ENCODE measurements at places on chromosomes 7 and 10. TPM values are rescaled to one million over a fixed set of nuclear protein-coding genes. Genes with fewer than 3 reads are reported as not detected.

SUGCT gene
- 1.5 TPM for total RNA-seq

MAT1A gene
- total RNA-seq = not detected

ZNF655 gene
- total RNA-seq = 60.6 TPM

SLC39A12 gene
- not detected for total RNA-seq

EN2 gene
- total RNA-seq = not detected

HOXA7 gene
- total RNA-seq = 0.56 TPM

GIMAP8 gene
- not detected for total RNA-seq

C10orf67 gene
- 0.50 TPM for total RNA-seq

ACHE gene
- total RNA-seq = 0.87 TPM

GNAT3 gene
- not detected for total RNA-seq

DNA sequence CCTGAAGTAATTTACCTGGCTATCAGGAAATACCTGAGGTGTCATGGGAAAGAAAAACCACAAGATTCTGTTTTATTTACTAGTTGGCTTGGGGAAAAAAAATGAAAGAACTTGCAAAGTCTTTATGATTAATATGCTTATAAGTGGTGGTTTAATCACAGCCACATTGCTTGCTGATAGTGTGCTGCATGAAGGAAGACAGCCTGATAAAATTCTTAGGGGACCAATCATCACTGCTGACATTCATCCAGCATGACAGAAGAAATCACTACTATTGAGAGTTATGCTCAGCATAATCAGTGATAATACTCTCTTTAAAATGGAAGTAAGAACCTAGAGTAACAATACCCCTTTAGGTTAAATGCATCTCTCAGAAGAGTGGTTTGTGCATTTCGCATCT lies 150.2 kb upstream of the LRRN3 start:
- no peak for DNase-seq

DNA sequence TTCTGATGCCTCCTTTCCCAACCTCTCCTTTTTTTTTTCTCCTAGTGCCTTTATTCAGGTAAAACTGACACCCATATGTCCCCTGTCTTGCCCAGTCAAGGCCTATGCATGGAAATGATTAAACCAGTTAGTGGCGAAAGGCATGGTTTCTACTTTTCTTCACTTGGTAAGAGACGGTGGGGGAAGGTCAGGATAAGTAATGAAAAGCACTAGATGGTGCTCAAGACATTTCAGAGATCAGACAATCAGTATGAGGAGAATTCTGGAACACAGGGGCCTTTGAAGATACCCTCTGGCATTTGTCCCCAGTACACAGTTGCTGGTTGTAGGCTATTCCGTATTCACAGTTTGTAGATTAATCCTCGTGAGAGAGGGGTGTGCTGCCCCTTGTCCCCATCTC lies 121.2 kb downstream of the RTKN2 start:
- DNase-seq = peak; percentile 7

- DNase-seq = no peak
Measured at GRCh38 chr7:105354383-105354782, 34.3 kb downstream of the SRPK2 start.

DNA sequence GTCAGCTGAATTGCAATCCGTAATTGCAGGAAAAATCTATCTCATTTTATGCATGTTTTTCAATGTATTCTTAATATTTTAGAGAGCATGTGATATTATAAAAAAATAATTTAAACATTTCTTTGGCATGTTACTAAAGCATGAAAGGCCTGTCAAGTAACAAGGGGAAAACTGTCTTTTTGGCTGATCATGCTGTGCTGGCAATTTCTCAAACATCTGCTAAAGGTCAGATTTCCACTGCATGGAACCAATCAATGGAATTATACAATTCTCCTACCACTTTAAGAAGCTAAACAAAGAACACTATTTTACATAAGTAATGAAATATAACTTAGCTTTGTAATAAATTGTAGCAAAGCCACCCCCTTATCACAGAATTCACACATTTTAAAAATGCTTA lies 49.4 kb downstream of the JMJD1C start:
- DNase-seq = peak; percentile 47

GRCh38 chr7:114021135-114021534 lies 102.3 kb upstream of the PPP1R3A start:
- DNase-seq = no peak

- no peak for DNase-seq
Measured at GRCh38 chr7:157928808-157929425, 592.1 kb downstream of the DNAJB6 start.

- no peak for DNase-seq
Measured at GRCh38 chr7:157877298-157878090, 540.7 kb downstream of the DNAJB6 start.

DNA sequence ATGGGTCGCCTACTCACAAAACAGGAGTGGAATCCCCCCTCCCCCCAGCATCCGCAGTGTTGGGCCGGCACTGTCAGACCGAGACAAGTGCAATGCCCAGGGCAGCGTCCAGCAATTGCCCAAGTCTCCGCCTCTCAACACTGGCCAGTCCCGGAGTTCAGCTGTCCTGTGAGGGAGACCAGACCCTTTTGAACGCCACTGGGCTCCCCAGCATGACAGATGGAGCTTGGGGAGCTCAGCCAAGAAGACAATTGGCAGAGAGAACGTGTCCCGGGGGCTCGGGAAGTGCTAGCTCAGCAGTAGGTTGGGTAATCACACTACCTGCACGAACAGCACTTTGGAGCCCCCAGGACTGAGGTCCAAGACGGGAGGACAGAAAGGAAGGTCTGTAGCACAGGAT lies 4.7 kb downstream of the COPS6 start:
- DNase-seq = no peak

DNA sequence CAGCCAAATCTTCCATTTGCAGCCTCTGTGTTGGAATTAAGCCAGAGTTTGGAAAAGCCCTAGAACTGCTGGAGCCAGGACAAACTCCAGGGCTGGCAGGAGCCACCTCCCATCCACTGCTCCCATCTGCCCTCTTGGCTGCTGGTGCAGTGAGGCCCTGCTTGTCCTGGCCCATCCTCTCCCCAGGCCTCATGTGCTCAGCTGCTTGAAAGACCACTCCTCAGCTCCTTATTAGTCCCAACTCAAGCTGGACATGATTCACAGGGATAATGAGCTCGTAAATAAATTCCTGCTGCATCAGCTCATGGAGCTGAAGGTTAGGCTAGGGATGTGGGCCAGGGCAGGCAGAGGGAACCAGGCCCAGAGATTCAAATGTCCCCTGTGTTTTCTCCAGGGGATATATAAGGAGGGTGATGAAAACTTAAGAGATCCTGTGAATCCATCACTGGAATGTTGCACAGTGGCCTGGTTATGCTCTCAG lies 282.8 kb downstream of the RPS24 start:
- no peak for DNase-seq

DNA sequence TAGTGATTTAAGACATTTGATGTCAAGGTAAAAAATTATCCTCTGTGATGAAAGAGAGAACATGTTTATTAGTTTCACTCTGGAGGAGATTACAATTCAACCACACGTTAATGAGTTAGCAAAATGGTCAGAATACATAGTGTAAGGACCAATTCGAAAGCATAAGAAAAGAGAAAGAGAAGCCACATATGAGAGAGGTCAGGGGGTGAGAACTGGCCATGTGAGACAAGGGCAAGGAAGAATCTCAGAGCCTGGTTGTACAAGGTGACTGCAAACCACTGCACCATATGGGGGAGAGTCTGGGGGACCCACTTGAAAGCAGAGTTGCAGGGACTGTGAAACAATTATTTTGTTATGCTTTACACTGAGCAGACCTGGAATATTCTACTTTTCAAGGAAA lies 27.7 kb upstream of the BET1 start:
- no peak for DNase-seq

GRCh38 chr10:773562-774161 lies 84.2 kb upstream of the DIP2C start:
- no peak for DNase-seq

- no peak for DNase-seq
Measured at GRCh38 chr7:20304366-20304765, 26.3 kb upstream of the ITGB8 start.

DNA sequence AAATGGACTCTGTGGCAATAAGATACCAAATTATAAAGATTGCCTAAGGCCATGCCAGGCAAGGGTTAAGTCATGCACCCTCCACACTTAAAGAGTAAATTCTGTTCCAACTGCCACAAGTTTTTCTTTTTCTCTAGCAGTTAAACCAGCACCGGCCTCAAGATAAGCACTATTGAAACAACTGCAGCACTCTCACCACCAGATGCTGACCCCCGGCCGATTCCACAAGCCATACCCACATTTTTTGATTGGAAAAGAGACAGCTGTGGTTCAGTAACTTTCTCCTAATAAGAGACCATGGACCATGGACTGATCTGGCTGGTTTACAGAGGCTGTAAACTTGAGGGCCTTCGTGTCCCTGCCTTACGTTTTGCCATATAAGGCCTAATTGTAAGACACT lies 44.9 kb downstream of the GRM8 start:
- no peak for DNase-seq

DNA sequence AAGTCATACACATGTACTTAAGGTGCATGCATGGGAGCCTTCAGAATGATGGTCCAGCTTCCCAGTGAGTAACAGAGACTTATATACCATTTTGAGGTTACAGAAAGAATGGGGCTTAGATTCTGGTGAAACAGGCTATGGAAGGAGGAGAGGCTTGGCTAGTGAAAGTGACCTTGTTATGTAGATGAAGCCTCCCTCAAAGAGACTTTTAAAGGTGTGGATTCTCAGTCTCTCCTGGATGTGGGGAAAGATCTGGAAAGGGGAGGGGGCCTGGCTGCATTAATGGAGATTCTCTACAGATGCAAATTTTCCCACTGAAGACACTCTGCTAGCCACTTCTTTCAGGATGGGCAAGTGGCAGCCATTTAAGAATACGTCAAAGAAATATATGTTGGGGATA lies 5.5 kb downstream of the RASSF4 start:
- DNase-seq = no peak

DNA sequence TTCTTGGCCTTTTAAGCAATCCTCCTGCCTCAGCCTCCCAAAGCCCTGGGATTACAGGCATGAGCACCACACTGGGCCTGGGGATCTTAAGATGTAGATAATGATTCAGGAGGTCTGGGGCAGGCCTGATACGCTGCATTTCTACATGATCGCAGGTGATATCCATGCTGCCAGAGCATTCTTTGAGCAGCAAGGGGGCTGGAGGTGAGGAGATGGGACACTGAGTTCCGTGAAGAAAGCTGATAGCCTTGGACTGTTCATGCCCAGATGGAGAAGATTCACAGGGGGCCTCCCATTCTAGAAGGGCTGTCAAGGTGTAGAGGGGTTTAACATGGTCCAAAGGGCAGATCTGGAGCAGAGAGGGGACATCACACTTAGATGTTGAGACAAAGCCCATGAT lies 480.3 kb downstream of the RPS24 start:
- no peak for DNase-seq

DNA sequence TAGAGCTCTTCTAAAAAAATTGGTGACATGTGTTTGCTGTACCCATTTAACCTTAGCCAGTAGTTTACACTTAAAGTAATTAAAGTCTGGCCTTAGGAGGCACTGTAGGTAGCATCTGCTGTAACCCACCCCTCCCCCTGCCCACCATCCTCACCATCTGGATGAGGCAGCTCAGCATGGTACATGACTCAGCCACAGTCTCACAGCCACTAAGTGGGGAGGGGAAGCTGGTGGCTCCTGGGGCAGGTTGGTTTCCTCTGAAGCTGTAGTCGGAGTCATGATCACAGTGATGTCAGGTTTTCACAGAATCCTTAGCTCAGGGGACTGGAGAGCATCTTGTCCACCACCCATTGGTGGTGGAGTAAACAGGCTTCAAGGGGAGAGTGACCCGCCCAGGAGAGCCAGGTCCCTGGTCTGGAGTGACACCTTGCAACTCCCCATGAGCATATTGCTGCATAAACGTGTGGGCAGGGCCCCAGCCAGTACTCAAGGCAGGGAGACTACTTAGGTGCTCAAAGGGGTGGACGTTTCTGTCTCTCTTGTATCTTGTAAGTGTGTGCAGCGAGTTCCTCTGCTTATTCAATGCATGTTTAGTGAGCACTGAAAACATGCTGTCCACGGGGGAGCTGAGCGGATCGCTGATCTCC lies 125.9 kb downstream of the GRK5 start:
- peak; percentile 40 for DNase-seq
